ENCODE measurements at places on chromosomes 7 and 10. TPM values are rescaled to one million over a fixed set of nuclear protein-coding genes. Genes with fewer than 3 reads are reported as not detected.

DNA sequence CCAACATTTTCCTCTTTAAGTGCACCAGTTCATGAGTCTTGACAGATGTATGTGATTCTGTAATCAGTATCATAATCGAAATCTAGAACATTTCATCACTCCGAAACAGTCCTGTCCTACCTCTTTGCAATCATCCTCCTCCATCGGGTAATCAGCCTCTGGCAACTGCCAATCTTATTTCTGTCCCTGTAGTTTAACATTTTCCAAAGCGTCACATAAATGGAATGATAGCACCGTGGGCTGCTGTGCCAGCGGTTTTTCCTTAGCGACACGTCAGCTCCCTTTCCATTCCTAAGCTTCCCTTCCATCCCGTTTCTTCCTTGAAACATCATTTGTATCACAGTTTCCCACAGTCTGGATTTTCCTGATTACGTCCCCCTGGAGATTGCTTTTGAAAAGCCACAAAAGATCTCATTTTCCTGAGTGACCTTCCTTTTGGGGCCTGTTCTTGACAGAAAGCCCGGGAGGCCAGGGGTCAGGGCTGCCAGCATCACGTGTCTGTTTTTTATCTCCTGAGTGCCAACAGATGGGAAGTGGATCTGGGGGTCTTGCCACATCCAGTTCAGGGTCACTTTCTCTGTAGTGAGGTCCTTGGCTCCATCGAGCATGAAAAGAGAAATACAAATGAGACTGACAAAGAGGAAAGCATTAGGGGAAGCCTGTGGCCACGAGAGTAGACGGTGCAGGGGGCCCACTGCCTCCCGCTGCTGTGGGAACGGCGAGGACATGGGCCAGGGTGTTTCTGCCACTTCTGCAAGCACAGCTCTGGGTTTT, 31.6 kb downstream of the TMEM120A start:
- H3K4me1 ChIP-seq: peaks cover 16% of the 10 kb centered on the region
- peaks cover 51% of the 10 kb centered on the region for H3K36me3 ChIP-seq
- H3K27me3 ChIP-seq: no peaks in the 10 kb centered on the region
- no peak for DNase-seq

Gene CCL24
- 0.45 TPM for total RNA-seq

GRCh38 chr10:65818990-65819389, 1106.8 kb upstream of the LRRTM3 start:
- H3K27me3 ChIP-seq: no peaks in the 10 kb centered on the region
- no peak overlapping the region for H3K27ac ChIP-seq
- H3K4me1 ChIP-seq: no peaks in the 10 kb centered on the region
- no peak overlapping the region for H3K4me3 ChIP-seq

DNA sequence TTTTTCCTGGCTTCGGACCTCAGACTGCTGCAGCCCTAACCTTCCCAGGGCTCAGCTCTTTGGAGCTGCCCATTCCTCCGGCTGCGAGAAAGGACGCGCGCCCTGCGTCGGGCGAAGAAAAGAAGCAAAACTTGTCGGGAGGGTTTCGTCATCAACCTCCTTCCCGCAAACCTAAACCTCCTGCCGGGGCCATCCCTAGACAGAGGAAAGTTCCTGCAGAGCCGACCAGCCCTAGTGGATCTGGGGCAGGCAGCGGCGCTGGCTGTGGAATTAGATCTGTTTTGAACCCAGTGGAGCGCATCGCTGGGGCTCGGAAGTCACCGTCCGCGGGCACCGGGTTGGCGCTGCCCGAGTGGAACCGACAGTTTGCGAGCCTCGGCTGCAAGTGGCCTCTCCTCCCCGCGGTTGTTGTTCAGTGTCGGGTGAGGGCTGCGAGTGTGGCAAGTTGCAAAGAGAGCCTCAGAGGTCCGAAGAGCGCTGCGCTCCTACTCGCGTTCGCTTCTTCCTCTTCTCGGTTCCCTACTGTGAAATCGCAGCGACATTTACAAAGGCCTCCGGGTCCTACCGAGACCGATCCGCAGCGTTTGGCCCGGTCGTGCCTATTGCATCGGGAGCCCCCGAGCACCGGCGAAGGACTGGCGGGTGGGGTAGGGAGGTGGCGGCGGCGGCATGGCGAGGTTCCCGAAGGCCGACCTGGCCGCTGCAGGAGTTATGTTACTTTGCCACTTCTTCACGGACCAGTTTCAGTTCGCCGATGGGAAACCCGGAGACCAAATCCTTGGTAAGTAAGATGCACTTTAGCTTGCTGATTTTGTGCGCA, at the start of gene PLXDC2:
Gene PLXDC2, plus strand, starts transcription at position 22 of the 820 bp plus-strand sequence.
- H3K36me3 ChIP-seq: no peaks in the 10 kb centered on the region
- DNase-seq: no peak
- peaks cover 15% of the 10 kb centered on the region for H3K27me3 ChIP-seq

Gene CLEC2L
- total RNA-seq: 5.4 TPM
